CD4-positive, alpha-beta T cell treated with Interleukin-4 for 1 hour (primary cell): ENCODE measurements at places on chromosomes 6 and 20.

DNA sequence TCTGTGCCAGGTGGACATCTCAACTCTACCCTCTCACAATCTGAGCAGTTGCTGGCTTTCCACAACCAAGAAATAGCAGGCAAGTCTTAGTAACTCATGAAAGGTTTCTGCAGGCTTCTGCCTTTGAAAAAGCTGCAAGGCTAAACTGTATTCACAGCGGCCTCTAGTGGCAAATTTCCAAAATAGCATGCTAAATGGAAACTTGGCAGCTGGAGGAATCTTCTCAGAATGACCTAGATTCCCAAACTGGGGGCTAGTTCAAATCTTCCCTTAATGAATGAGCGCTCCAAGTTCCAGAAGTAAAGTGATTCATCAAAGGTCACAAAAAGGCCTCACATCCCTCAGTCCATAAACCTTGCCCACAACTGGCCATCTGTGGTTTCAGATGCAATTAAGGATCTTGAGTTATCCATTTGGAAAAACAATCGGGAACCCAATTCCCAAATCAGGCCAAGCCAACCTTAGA, 11.9 kb upstream of the CPNE5 start:
- peak; percentile 52 for DNase-seq

DNA sequence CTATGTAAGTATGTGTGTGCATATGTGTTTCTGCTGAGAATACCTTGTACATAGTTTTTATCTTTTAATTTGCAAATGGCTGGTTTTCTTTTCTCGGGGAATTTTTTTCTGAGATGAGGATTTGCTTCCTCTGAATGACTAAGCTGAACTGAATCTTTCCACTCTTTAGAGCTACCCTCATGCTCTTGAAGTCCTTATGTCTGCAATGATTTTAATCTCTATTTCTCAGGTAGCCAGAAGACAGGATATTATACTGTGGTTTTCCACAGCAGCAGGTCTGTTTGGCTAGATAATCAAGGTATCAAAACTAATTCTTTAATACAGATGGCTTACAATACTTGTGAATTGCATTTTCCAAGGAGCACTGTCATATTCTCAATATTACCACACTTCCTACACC, 114.7 kb downstream of the PLCB1 start:
- no peak for DNase-seq

GRCh38 chr6:89934685-89935366, 40.6 kb downstream of the GJA10 start:
- no peak for DNase-seq

DNA sequence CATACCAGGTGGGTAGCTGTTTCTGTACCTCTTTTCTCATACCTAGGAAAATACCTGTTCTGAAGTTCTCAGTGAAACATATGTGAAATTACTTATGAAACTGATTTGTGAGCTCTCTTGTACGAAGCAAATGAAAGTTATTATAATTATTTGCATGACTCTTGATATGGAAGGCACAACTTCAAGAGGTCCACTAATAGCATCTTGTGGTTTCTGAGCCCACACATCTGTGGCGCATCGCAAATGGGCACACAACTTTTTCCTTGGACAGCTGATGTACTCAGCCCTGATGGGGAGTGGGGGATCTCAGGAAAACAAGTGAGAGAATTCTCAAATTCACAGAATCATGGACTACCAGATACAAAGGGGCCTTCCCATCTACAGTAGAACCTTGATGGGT, 432.3 kb downstream of the CD83 start:
- no peak for DNase-seq

DNA sequence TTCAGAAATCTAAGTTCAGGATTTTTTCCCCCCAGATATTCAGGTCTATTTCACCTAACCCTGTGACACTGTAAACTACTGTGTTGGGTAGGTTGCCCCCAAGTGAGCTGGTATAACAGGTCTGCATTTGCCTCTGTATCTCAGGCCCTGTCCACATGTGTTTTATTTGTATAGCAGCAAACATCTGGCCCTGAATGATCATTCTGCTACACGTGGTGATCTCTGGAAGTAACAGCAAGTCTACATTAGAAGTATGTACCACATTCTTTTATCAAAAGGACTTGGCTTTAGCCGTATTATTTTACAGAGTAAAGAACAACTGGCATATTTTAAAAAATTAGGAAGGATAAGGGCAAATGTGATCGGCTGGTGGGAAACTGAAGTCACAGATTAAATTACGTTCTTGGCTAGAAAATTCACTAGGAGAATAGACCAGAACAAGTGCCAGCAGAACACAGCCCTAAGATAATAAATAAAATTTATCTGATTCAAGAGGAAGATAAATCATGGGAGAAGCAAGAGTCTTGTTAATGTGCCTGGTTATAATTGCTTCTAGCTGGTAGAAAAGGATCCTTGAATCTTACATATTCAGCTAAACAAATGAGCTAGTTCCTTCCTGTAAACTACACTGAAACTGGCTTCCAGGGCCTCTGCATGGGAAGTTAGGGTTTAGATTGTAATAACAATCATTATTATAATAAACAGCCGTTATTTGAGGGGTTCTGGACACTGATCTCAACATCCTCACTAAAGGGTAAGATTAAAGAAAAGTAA, 192.1 kb downstream of the SAMD5 start:
- no peak for DNase-seq

DNA sequence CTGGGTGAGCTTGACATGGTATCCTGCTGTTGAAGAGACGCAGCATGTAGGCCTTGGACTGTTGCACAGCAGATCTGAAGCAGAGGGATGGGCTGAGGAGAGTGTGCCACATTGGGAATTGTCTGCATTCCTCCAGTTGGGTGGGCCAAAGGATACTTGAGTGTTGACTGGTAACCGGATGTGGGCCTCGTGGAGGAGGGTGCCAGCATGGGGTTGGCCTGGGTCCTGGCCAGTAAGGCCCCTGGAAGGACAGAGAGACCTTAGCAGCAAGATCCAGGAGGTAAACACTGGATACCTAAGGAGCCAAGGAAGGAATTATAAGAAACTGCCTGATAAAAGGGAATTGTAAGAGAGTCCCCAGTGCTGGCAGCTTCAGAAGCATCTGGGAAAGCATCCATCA, 76.9 kb downstream of the FIG4 start:
- DNase-seq, result no peak

- DNase-seq, result no peak
Observed at GRCh38 chr20:25378189-25378883, 12.3 kb downstream of the ABHD12 start.

DNA sequence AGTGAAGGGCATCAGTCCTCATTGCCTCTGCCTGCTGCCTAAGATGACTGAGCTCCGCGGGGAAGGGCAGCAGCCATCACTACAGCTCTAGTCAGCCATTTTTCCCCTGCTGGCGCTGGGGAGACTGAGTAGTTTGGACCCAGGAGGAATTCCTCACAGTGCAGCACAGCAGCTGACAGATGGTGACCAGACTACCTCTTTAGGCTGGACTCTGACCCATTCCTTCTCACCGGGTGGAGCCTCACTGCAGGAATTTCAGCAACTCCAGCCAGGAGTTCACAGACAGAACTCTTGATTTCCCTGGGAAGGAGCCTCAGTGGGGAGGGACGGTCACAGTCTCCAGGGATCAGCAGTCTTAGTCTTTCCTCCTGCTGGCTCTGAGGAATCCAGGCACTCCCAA, 492.0 kb upstream of the MMS22L start:
- DNase-seq, result no peak

GRCh38 chr6:164502833-164503232, 806.6 kb downstream of the C6orf118 start:
- DNase-seq, result no peak

GRCh38 chr20:37395921-37396415, 50.0 kb downstream of the SRC start:
- no peak for DNase-seq

- DNase-seq, result no peak
Observed at GRCh38 chr20:48635361-48635760, 192.4 kb downstream of the PREX1 start.

GRCh38 chr6:38248500-38249234, 391.1 kb downstream of the BTBD9 start:
- no peak for DNase-seq

GRCh38 chr20:32945710-32946221, 58.5 kb downstream of the SUN5 start:
- peak; percentile 61 for DNase-seq

GRCh38 chr6:157126183-157127098, 196.9 kb downstream of the TMEM242 start:
- DNase-seq, result no peak

GRCh38 chr20:34751453-34751852, 47.3 kb downstream of the TP53INP2 start:
- no peak for DNase-seq

GRCh38 chr6:109474995-109475394, 8.0 kb downstream of the ZBTB24 start:
- DNase-seq, result no peak
